ENCODE measurements at places on chromosomes 1 and 21.

DNA sequence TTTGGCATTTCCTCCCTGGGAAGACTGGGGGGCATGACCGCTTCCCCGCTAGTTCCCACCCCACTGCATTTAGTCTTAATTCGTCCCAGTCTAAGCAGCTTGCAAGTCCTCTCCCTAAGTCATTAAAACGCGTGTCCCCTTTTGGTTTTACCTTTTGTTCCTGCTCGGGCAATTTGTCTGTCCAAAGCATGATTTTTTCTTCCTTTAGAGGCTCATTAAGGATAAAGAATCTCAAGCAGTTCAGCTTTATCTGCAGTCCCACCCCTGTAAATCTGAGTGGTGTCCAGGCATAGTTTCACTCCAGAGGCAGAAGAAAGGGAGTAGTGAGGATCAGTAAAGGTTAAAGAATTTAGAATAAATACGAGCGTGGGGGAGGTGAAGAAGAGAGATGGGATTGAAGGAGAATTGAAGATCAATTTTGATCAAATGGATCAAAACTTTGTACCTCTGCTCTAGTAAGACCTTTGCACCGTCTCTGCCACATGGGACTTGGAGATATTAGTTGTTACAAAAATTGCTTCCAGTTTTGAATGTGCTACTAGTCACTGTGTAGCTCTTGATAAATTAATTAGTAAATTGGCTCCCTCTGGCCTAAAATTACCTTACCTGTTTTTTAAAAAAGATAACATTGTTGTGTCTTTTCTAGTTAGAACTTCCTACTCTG lies 989 bp upstream of the ETV3 start:
- DNase-seq, result no peak

DNA sequence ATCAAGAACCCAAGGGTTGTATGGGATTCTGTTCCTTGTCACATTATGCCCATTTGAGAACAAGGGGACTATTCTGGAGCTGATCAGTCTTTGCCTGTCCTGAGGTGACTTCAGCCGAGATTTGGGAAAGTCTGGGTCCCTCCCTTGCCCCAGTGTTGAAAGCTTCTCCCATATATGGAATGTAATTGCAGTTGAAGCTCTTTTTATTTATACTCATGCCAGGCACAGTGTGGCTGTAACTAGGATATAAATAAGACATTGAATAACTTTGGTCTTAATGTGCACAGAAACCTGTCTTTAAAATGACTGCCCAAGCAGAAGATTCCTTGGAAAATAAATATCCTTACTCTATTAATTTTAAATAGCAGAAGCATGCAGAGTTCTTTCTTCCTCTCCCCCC lies 15.2 kb downstream of the AKNAD1 start:
- DNase-seq, result no peak

DNA sequence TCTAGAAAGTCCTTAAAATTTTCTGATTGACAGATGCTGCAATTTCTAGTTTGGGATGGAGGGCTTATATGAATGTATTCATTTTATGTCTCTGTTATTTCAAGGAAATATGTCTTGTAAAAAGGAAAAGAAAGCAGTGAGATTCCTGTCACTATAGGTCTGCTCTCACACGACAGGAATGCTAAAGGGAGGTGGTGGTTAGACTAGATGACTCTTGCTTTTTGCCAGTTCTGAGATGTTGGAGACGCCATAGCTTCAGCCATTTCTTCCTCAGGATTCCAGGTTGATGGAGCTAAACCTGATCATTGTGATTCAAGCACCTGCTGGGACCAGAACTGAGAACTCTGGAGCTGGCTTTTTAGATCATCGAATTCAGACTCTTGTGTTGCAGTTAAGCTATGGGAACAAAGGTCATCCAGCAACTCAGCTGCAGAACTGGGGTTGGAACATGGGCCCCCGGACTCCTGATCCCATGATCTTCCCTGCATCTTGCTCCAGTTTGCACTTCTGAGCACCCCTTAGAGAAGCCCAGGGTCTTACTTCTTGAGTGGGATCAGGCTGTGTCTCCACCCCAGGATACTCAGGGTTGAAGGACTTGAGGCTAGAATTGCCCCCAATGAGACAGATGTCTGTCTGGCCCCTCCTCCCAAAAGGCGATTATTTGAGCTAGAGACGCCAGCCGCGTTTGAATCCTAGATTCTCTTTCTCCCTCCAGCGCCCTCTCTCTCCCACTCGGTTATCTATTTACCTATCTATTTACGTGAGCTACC lies 46.7 kb upstream of the FOXO6 start:
- DNase-seq, result no peak

- DNase-seq, result no peak
Measured at GRCh38 chr1:177897998-177898654, 71.7 kb downstream of the SEC16B start.

GRCh38 chr1:112817555-112818373 lies 102.6 kb upstream of the PPM1J start:
- no peak for DNase-seq

GRCh38 chr1:194013561-194013960 lies 827.1 kb upstream of the B3GALT2 start:
- no peak for DNase-seq

- DNase-seq, result no peak
Measured at GRCh38 chr1:162475089-162475488, 22.5 kb upstream of the UHMK1 start.

- no peak for DNase-seq
Measured at GRCh38 chr1:56436912-56437417, 142.4 kb downstream of the PLPP3 start.

DNA sequence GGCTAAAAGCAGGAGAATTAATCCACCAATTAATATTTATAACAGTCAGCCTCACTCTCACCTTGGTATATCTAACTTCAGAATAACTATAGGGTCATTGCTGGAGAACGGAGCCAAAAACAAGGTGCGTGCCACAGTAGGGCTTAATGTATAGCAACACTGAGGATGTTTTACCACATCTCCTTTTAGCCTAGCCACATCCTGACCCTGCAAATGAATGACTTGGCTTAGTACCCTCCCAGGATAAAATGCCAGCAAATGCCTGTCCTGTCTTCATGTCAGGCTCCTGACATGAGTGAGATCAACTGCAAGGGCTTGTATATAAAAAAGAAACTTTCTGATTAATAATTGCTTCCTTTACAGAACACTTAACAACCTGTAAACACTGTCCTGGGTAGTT lies 2.7 kb upstream of the CDC42BPA start:
- DNase-seq, result no peak
